ENCODE measurements at places on chromosomes 7 and 10.

DNA sequence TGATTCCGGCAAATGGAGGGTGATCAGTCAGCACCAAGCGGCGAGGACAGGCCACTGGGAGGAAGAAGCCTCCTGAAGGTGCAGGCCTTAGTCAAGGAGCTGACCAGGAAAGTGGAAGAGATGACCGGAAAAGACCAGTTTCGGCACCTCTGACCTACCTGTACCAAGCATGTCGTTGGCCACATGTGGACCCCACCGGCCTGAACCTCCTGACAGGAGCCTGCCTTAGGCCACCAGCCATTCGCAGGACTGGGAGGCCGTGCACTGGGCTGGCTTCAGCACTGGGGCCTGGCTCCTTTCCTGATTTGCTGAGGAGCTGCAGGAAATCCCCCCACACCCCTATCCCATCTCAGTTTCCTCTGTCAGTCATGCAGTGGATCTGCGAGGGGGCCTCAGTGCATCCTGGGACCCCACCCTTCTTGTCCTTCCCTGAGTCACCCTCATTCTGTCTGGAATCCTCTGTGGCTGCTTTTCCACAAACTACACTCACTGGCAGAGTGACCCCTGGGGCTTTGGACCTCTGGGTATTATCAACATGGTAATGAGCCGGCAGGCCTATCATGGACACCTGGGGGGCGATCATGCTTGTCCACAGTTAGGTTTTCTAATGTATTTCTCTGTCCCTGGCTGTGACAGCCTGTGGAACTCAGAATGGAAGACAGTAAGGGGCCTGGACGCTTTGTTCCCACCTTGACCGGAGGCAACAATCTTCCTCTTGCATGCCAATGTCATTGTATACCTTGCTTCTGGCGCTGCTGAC is 33.0 kb downstream of the RAMP3 start:
- no peak for DNase-seq

GRCh38 chr7:47482013-47482875 is 99.7 kb downstream of the TNS3 start:
- DNase-seq, result no peak

DNA sequence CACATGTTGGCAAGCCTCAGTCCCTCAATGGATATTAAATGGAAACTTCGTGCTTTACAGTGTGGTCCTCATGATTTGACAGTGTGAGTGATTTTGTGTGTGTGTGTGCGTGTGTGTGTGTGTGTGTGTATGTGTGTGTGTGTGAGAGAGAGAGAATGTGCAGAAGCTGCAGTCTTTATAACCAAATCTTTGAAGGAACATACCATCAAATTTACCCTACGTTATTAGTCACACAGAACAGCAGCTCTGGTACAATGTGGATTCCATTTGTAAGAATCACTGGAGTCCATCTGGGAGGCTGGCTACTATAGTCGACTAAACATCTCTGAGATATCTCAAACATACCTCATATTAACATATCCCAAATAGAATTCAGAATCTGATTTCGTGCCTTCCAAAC is 928.0 kb upstream of the POT1 start:
- DNase-seq, result no peak

DNA sequence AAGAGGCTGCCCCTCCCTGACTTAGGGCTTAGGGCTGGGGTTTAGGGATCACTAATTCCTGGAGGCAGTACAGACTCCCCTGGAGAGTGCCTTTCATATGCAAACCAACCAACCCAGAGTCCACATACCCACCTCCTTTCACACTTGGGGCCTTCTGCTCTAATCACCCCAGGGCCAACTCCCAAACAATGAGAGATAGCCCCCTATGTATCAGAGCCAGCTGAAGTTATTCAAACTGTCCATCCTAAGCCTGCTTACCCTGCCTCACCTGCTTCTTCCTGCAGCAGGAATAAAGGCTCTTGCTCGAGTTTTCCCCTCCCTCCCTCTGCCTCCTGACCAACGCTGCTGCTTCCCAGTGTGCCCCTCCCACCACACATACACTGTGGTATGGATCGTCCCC is 51.8 kb upstream of the SLC35G1 start:
- DNase-seq, result no peak

GRCh38 chr7:118186501-118186900 is 2.5 kb downstream of the LSM8 start:
- DNase-seq, result no peak

Data from smooth muscle cell of the brain vasculature (primary cell).